ENCODE measurements at places on chromosomes 13 and 19.

DNA sequence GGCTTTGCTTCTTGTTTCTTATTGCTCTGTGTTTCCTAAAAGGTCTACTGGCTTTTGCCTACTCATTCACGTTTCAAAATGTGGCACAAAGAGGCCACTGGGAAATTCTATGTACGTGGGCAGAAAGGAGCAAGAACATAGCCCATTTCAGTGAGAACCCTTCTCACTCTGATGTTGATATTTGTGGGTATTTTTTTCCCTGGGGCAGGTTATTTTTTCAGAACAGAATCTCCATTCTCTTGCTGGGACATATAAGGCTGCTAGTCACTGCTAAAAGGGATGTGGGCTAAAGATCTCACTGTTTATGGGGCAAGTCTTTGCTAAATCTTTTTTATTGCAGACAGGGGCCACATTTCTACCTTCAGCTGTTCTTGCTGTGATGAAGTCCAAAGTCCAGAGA is 27.1 kb downstream of the EDNRB start:
- DNase-seq, result no peak

DNA sequence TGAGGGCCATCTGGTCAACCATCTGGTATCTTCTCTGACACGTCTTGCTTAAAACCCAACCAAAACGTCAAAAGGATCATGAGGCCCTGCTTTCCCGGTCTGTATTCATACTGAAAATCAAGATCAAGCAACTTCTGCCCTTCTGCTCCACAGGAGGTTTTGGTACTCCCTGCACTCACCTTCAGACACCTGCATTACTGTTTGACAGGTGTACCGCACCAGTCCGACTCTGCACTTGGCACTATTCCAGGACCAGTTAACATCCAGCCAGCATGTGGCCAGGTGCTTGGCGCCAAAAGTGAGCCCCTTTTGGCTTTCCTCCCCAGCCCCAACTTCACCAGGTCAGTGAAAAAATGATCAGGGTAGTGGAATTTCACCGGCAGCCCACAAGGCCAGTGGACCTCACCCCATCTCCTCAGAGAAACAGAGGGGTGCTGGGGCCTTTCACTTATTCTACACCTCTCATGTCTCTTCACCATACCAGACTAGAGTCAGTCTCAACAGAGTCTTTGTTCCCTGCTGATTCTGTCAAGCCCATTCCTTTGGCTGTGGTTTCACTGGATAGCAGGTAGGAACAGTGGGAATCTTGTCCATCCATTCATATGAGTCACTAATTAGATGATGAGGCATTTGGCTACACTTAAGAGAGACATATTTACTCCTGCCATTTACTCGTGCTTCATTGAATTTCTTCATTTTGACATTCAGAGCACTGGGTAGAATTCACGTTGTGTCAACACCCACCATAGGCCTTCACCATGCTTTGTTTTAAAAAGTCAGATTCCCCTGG is 85.3 kb downstream of the ZNF726 start:
- DNase-seq, result no peak

DNA sequence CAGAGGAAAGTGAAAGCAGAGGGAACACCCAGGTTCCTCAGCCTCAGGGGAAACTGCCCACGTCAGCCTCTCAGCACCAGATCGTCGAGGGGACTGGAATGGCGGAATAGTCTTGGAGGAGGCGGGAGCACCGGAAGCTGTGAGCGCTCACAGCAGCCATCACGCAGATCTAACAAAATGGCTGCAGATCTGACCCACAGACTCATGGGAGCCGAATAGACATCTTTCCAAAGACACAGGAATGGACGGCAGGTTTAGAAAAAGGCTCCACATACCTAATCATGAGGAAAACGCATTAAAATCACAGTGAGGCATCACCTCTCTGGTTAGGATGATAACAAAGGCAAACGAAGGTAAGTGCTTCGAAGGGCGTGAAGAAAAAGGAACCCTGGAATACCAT is 11.8 kb upstream of the LILRA2 start:
- no peak for DNase-seq

DNA sequence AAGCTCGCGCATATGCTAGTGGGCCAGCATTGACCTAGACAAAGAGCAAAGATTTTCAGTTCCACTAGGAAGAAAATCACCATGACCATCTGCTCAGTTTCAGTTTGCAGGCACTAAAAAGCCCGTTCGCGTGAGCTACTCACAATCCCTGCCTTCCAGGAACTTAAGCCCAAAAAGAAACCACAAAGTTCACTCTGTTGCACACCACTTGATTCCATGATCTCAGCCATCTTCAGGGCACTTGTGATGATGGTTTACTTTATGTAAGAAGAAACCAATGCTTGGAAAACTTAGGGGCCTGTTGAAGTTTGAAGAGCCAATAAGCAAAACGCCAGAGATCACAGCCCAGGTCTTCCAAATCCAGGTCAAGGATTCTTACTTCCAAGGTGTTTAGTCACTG is 45.0 kb upstream of the SLC15A1 start:
- no peak for DNase-seq

All from endodermal cell (in vitro differentiated cells).